A673 (cell line): ENCODE measurements at places on chromosomes 5 and 9. TPM values are rescaled to one million over a fixed set of nuclear protein-coding genes. Genes with fewer than 3 reads are reported as not detected.

CD72 gene
- not detected in 2 replicates for total RNA-seq

HRH2 gene
- 0.09 TPM in 1 of 2 replicates, not detected in the other for total RNA-seq

PAPPA gene
- total RNA-seq = 44.0 and 47.4 TPM in 2 replicates

S1PR3 gene
- total RNA-seq = 42.9 and 50.9 TPM in 2 replicates

RASEF gene
- total RNA-seq = 0.09 TPM in 1 of 2 replicates, not detected in the other

GABRA1 gene
- not detected in 2 replicates for total RNA-seq
